ENCODE measurements at places on chromosomes 7 and 10.

DNA sequence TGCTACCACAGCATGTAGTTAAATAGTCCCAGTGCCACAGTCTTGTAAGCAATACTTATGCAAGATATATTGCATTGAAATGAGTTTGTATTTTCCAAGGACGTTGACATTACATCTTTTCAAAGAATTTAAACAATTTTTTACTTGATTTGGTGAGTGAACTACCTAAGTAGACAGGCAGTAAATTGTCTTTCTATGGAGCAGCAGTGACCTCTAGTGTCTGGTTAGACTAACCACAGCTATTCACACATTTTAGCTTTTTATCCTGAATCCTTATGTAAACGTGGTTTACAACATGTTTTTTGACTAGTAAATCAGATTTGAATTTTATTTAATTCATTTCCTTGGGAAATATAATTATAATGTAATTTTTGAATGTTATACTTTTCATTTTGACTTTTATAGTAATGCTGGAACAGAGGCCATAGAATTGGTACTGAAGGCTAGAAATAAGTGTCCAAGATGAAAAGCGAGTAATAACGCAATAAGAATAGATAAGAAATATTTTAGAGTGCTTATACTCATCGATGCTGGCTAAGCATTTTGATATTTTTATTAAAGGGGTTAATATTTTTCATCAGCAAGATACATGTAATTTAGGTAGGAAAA lies 5.6 kb downstream of the LRRTM3 start:
- DNase-seq, result peak; percentile 26

- no peak for DNase-seq
Measured at GRCh38 chr7:97680622-97681021, 51.3 kb upstream of the TAC1 start.

- DNase-seq, result no peak
Measured at GRCh38 chr10:10869592-10869991, 148.1 kb upstream of the CELF2 start.

- no peak for DNase-seq
Measured at GRCh38 chr10:390449-391100, 255.3 kb downstream of the ZMYND11 start.

GRCh38 chr7:87028636-87029035 lies 30.8 kb downstream of the ELAPOR2 start:
- no peak for DNase-seq

- DNase-seq, result no peak
Measured at GRCh38 chr10:25405871-25406270, 231.1 kb downstream of the GPR158 start.

- no peak for DNase-seq
Measured at GRCh38 chr7:33981226-33981625, 75.9 kb downstream of the BMPER start.

- DNase-seq, result no peak
Measured at GRCh38 chr7:79927116-79927515, 207.5 kb upstream of the GNAI1 start.

- DNase-seq, result no peak
Measured at GRCh38 chr7:35697414-35698175, 2.7 kb upstream of the HERPUD2 start.

GRCh38 chr7:37438906-37439652 lies 9.6 kb downstream of the ELMO1 start:
- DNase-seq, result no peak

DNA sequence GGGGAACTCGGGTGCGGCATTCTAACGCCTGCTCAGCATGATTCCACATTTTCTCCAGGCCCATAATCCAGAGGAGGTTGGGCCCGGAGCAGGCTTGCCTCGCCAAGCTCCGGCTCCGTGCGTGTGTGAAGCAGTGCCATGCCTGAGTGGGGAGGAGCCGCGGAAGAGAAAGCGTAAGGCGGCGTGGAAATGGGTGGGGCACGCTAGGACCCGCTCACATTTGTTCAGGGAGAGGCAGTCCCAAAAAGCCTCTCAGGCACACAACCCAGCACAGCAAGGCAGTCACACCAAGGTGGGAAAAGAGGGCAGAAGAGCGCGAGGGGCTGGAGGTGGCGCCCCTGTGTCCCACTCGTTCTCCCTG lies 695 bp upstream of the VDAC2 start:
- peak; percentile 37 for DNase-seq

DNA sequence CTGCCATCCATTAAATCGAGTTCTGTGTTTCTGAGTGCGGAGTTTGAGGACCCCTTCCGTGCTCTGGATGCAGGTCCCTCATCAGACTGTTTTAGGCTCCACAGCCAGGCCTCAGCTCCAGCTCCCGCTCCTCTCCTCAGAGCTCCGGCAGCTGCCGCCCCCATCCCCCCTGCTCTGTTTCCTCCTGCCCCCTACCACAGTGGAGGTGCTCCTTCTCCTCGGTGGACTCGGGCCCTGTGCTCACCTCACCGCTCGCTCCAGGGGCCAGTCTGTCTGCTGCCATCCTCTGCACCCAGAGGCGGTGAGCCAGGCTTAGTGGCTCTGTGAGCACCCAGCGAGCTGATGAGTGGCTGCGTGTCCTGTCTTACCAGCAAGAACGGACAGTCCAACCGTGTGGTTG lies 21.4 kb upstream of the PRKAR1B start:
- DNase-seq, result no peak

DNA sequence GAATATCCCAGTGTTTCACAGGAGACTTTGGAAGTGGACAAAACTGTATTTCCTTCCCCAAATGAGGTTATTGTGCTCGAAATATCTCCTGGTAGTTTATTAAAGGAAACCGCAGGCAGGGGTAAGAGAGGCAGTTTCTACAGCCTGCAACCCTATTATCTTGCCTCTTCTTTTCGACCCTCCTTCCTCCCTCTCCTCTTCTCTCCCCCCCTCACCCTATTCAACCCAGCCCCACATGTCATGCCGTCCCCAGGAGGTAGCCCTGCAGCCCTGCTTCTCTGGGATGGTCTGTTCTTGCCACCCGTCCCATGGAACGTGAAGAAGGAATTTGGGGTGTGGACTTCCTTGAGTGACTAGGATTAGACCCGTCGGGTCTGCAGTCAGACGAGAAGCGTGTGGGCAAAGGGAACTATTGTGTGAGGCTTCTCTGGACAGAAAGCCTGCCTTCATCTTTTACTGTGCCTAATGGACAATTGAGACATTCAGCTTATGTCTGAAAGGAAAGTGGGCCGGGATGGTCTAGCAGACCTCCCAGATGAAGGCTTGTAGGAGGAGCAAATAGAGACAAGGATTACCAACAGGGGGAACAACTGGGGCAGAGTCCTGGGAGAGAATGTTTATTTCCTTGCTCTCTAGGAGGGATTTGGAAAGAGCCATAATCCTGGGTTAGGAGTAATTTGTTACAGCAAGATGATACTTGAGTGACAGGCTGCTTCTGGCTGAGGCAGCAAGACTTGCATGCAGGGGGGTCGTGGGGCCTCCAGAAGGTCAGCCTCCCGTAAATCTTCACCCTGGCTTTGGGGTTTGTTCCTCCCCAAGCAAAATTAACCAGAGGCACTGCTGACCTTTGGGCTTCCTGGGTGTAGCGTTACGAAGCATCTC lies 77.8 kb downstream of the TCF7L2 start:
- DNase-seq, result no peak

DNA sequence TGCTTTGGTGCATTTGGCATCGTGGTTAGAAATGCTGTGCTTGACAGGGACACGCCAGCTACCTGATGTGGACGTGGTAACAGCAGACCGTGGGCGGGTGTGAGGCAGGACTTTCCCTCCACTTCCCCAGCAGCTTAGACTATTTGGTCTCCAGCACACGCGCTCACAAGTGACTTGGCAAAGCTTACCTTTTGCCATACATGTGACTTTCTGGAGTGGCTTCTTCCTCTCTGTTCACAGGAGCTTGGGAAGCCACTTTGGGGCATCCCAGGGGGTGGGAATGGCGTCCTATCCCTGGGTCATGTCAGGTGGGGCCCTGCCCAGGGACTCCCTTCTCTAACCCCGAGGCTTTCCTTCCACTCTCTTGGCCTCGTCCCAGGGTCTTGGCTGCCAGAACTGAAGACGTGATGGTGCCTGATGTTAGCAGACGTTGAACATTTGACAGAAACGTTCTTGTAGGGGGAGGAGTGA lies 228.7 kb upstream of the KLF6 start:
- no peak for DNase-seq

DNA sequence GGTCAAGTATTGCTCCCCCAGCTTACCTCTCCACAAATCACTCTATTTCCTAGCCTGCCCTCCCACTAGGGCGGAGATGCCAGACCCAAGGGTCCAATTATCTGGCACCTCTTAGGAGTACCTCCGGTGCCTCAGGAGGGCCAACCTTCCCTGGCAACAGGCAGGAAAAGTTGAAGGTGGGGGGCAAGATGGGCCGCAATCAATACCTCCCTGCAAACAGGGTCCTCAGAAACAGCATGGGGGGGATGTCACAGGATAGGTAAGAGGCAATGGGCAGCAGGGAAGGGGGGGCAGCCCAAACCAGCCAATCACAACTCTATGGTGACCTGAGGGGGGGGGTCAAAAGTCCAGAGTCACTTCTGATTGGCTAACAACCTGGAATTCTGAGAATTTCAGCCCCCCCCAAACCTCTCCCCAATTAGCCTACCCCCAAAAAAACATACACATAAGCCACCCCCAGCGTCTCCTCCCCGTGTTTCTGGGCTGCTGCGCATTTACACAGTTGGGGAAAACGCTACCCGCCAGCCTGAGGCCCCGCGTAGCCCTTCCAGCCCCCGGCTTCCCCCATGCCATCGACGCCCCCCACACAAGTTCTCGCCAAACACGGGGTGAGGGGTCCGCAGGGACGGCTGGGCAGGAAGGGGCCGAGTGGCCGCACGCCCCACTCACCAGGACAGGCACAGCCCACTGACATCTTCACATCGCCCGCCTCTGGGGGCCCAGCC lies 589 bp downstream of the LDB1 start:
- peak; percentile 42 for DNase-seq

All from endothelial cell (in vitro differentiated cells).